ENCODE measurements at places on chromosomes 11 and 22.

DNA sequence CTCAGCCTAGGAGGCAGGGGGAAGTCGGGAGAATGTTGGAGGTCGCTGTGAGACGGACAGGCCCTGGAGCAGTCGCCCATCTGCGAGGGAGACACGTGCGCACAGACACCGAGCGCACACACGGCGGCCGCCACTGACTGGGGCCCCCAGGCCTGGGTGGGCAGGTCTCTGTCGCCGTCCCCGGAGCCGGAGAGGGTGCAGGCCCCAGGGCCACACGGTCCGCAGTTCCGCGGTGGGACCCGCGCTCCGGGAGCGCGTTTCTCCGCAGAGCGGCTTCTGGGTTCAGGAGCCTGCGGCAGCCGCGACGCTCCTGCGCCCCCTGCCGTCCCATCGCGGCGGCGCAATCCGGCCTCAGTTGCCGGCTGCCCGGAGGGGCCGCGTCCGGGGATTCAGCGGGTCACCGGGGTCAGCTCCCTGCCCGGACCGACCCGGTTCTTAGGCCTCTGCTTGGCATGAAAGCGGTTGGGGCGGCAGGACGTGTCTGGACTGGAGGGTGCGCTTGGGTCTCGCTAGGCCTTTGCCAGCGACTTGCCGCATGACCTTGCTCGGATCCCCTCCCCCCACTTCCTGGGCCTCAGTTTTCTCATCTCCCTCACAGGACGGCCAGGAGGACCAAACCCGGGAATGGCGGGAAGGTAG lies 31.2 kb downstream of the PDE2A start:
- peak; percentile 64 for DNase-seq

DNA sequence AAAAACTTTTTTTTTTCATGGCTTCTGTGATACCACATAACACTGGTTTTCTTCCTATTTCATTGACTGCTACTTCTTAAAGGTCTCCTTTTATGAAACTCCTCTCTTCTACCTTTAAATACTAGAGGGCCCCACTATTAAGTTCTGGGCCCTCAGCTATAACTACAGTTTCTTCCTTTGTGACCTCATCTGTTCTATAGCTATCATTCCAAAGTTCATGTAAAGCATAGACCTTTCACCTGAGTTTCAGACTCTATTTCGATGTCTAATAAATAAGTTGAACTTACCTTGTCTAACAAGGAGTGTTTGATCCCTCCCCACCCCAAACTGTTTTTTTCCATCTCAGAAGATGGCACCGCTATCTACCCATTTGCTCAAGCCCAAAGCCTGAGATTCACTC lies 35.2 kb downstream of the PAAF1 start:
- DNase-seq, result no peak

DNA sequence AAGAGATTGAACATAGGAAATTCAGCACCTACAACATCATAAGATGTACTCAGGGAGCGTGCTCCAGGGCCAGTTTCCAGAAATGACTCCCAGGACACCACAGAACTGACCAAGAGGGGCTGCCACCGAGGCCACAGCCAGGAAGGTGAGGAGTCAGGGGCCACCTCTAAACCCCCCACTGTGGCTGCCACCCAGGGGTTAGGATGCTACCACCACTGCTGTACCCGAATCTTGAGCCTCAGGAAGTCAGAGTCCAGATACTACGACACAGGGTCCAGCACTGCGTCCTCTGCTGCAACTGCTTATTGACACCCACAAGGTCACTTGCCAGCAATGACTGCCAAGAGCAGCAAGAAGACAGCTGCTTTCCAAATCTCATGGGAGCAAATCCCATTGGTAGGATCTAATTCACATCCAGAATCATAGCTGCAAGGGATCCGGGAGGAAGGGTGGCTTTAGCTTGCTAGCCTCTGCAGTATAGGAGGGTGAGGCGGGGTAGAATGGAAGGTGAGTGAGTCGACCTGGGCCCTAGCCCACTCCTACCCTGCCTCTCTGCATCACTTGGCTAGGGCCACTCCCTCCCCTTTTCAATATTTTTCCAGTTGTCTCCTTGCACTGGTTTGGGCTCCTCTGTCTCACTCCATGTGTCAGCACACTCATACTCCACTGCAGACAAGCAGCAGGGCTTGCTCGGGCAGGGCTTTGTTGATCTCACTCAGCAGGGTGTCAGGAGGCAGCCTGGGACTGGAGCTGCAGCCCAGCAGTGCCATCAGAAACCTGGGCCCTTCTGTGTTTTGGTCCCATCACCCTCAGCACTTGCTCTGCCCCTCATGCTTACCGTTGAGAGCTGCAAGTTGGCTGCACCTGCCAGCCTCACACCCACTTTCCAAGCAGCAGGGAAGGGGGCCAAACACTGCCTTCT lies 18.1 kb upstream of the CYTH4 start:
- DNase-seq, result no peak

GRCh38 chr11:47918882-47919495 lies 61.4 kb upstream of the PTPRJ start:
- DNase-seq, result no peak

DNA sequence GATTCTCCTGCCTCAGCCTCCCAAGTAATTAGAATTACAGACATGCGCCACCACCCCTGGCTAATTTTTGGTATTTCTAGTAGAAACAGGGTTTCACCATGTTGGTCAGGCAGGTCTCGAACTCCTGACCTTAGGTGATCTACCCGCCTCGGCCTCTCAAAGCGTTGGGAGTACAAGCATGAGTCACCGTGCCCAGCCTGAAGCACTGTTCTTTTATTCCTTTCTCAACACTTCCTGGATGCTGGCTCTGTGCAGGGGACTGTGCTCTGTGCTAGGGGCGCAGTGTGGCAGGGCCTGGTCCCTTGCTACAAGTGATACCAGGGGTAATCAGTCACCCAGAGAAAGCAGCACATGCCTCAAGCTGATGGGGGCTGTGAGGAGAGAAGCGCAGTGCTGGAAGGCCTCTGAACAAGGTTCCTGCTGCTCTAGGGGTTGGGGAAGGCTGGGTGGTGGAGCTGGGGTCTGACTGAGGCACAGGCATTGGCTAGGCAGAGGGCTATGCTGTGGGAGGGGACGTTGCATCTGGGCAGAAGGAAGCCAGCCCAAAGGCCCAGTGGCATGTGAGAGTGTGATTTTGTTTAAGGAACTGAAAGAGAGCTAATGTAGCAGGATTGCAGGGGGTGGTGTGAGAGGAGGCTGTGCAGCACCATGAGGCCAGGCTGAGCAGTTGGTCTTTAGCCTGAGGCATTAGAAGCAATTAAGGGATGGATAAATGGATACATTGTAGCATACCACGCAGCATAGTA lies 42.5 kb downstream of the CABIN1 start:
- no peak for DNase-seq

- DNase-seq, result no peak
Observed at GRCh38 chr11:77308838-77309237, 7.4 kb upstream of the GDPD4 start.

DNA sequence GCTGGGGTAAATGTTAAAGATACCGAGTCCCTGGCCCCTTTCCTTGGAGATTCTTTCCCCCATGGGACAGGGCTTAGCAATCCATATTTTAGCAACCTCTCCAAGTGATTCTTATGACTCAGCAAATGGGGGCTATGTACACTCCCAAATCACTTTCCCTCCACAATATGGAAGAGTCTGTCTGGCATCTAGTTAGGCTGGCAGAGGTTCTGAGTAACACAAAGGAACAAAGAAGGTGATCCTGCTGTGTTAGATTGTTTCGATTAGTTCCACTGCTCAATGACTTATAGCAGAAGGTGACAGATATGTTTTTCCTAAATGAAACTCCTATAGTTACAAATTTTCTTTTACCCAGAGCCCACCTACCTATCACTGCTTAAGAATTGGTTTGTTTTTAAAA lies 154.0 kb upstream of the SYT13 start:
- no peak for DNase-seq

GRCh38 chr11:116043857-116044256 lies 539.6 kb upstream of the CADM1 start:
- no peak for DNase-seq

GRCh38 chr11:121520243-121521144 lies 67.7 kb upstream of the SORL1-AS1 start:
- DNase-seq, result no peak

DNA sequence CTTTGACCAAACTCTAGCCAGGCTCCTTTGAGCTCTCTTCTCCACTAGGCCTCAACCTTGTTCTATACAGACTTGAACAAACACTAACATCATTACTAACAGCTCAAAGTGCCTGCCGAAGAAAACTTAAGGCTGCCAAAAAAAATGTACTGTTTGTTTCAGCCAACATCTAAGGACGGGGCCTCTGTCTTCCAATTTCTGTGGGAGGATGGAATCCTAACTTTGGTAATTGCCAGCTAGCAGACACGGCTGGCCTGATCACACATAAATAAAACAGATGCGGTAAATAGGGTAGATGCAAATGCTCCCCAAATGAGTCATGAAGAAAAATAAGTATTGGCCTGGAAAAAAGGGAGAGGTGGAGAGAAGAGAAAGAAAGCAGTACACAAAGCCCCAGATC lies 394.3 kb downstream of the TMEM135 start:
- DNase-seq, result no peak

- no peak for DNase-seq
Observed at GRCh38 chr22:24583221-24584165, 9.4 kb downstream of the LRRC75B start.

- DNase-seq, result no peak
Observed at GRCh38 chr11:70527429-70528045, 129.2 kb downstream of the CTTN start.

DNA sequence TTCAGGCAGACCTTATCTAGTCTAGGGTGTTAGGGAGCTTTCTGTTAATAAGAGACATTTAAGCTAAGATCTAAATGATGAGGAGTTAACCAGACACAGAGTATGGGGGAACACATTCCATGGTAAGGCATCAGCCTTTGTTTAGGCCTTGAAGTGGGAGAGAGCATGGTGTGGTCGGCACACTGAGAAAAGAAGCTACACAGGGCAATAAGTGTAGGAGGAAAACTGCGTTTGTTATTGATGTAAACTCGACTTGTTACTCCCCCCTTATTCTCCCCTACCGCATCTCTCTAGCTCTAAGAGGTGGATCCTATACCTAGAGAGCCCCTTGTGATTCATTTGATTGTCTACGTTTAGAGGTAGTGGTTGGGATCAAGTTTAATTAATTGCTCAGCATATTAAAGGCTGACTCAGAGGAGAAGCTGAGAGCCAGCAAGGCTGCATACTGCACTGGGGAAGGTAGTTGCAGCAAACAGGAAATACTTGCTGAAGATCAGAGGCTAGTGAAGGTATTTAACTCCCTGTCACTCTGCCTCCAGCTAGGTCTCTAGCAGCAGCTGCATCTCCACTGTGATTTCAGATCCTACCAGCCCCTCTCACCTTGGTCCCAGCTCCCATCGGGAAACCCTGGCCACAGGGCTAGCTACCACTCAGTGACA lies 86.8 kb upstream of the TEAD1 start:
- no peak for DNase-seq

DNA sequence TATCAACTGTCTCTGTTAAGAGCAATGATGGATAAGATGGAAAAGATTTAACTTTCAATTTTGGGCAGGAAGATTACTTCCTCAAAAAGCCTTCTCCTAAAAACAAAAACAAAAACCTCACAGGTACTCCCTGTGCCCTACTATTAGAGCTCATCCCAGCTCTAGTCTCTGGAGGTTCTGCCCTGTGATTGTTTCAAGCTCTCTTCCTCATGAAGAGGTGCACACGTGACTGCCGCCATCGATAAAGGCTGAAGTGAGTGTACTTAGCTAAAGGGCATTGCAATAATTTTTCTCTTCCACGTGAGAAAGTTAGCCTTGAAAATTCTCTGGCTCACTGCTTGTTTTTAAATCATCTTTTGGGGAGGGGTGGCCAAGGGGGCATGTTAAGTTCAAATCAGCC lies 36.6 kb downstream of the MPPED2 start:
- no peak for DNase-seq

DNA sequence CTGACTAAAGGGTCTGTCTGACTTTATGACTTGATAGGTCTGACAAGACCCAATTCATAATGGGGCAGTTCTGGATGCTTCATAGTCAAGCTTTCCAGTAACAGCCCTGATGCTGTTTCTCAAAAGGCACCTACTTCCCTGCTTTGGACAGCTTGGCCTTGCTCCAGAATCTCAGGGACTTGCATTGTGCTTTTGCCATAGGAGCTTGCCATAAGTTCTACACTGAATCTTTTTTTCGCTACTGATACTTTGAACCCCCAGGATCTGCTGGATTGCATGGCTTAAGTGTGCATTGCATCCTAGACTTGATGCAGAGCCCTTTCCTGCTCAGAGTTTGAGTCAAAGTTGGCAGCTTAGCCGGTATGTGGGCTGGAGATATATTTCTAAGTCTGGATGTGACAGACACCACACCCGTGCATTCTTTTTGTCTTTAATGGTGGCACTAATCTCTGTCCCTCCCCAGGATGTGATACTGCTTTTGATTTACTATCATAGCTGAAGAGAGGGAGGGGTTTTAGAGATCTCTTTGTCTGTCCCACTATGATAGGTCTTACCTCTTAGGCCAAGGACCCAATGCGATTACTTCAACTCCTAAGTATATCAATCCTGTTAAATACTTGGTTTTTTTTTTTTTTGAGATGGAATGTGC lies 16.9 kb upstream of the SLC3A2 start:
- DNase-seq, result no peak

DNA sequence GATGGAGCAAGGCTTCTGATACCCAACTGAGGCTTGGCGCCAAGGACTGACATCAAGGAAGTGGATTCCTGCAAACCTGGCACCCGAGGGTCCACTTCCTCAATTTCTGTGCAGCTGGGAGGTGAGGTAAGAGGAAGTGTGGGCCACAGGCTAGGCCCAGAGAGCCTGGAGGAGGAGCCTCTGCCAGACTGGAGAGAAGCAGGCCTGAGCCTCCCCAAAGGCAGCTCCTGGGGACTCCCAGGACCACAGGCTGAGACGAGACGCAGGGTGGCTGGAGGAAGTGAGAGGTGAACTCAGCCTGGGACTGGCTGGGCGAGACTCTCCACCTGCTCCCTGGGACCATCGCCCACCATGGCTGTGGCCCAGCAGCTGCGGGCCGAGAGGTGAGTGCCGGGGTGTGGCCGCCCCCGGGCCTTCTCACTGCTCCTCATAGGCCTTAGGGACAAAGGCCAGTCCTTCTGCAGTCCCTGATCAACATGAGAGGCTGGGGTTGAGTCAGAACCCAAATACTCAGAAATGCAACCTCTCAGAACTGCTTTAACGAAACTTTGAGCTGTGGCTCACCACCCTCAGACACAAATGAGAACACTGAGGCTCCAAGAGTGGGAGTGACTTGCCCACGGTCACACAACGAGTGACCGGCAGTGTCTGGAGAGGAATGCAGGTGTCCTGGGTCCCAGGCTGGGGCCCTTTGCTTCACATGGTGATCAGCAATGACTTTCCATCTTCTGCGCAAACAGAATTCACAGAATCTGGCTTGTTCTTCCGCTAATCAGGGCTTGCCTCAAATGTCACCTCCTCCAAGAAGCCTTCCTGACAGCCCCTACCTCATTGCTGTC lies at the start of gene NCF4:
Gene NCF4, plus strand, starts transcription at position 186 of the 839 bp plus-strand sequence. Its CDS starts 166 bp downstream, at position 352.
- peak; percentile 33 for DNase-seq

- DNase-seq, result no peak
Observed at GRCh38 chr22:29848111-29848510, 10.0 kb upstream of the ASCC2 start.

GRCh38 chr11:45045683-45046471 lies 95.2 kb upstream of the TP53I11 start:
- no peak for DNase-seq

GRCh38 chr11:116071241-116071640 lies 567.0 kb upstream of the CADM1 start:
- DNase-seq, result no peak

- no peak for DNase-seq
Observed at GRCh38 chr11:12077535-12078280, 32.7 kb upstream of the MICAL2 start.

Measured in midbrain (tissue), 1 donor.